Erythroblast (primary cell): ENCODE measurements at places on chromosomes 7 and 10.

GRCh38 chr10:23965880-23966279, 243.1 kb upstream of the KIAA1217 start:
- no peak for DNase-seq

GRCh38 chr7:151886783-151887182, 9.9 kb upstream of the PRKAG2 start:
- no peak for DNase-seq

DNA sequence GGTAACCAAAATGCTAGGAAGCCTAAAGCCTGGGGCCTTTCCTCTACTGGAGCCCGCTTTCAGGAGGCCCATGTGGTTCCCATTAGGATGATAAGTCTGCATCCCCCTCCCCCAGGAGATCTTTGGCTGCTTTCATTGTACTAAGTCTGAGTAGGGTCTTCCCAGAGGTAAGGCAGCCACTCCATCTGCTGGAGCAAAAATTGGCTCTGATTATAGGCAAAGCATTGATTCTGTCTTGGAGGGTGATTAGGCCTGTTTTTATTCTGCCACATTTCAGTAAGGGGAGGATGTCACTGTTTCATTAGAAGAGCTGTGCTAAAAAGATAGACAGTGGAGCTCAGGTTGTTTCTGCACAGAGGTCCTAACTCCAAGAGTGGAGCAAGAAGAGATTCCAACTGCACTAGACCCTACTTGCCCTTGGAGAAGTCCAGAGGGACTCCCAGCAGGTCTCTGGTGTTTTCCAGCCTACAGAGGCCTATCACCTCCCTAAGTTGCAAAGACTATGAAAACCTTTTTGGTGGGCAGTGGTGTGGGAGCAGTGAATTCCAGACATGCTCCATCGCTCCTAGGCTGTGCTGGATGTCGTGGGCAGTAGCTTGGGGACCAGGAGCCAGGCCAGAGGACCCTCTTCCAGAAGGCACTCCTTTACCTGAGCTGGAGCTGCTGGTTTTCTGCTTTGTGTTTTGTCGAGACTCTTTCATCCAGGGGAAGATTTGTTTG, 7.1 kb upstream of the HOXA2 start:
- DNase-seq = no peak

GRCh38 chr7:69654849-69655707, 56.8 kb downstream of the AUTS2 start:
- DNase-seq = no peak

GRCh38 chr10:122254831-122255230, 16.3 kb upstream of the BTBD16 start:
- no peak for DNase-seq

DNA sequence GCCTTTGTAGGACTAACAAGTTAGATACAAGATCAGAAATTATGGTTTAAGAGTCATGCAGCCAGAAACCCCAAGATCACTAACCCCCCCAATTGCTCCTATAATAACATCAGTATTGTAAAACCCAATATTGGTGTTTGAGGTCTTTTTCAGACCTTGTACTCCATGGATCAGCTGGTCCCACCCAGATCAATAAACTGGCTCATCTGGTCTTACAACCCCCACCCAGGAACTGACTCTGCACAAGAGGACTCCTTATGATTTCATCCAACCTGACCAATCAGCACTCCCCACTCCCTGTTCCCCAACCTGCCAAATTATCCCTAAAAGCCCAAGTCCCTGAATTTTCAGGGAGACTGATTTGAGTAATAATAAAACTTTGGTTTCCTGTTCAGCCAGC, 6.4 kb upstream of the GSAP start:
- no peak for DNase-seq

GRCh38 chr10:9294132-9294663, 1239.7 kb downstream of the GATA3 start:
- DNase-seq = no peak

DNA sequence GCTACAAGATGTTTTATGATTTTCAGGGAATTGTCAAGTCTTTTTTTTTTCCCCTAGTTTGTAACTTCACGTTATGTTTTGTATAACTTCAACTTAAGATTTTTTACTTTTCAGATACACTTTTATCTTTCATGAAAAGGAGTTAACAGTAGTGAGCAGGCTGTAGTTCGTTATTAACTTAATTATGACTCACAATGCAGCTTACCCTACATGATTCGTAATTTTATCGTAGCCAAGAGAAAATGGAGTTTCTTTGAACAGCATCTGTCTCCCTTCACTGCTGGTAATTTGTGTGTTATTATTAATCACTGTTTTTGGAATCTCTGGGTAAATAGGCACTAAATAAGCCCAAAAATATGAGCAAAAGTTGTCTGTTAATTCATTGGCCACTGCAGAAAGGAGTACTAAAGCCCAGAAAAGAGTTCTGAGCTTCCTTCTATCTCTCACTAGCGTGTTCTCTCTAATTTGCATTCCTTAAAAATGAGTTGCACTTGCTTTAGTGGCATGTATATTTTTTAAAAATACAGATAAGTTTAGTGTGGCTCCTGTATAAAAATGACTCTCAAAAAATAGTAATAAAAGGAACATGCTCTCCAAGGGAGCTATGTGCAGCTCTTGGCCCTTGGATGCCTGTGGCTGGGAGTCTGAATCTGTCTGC, 36.1 kb downstream of the RALA start:
- no peak for DNase-seq
